ENCODE measurements at places on chromosomes 7 and 10. TPM values are rescaled to one million over a fixed set of nuclear protein-coding genes. Genes with fewer than 3 reads are reported as not detected.

- peaks cover 20% of the 10 kb centered on the region for H3K36me3 ChIP-seq
- peak overlapping the region; percentile 99 for H3K4me3 ChIP-seq
- H3K27me3 ChIP-seq = peaks cover 2% of the 10 kb centered on the region
- H3K4me1 ChIP-seq = peaks cover 10% of the 10 kb centered on the region
- DNase-seq = no peak
Measured at GRCh38 chr10:90872648-90873020, 860 bp downstream of the RPP30 start.

DNA sequence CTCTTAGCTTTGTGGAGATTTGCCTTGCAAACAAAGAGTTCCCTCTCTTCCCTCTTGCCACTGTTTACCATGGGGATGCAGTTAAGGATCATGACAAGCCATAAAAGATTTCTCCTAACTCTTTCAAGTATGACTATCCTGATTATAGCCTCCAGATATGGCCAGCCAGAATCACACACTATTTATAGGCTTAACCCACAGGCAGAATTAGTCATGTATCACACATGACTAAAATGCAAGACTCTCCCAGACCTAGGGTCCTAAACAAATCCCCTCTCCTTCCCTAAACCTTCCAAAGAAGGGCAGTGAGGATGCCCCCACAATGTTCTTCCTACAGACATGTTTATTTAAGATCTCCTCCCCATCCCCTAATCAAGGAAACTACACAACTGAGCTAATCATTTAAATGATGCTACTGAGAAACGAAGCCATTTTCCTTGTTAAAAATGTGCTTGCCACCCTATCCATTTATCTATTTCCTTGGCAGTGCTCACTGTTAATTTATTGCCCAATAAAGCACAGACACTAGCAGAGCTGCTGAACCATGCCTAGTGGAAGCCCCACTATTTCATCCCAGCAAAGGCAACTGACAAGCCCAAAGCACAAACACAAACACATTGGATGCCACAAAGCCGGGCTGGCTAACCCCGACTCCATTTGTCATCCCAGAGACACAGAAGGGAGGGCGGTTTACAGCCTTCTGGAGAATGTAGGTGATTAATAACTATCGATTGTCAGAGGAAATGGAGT, 363.4 kb downstream of the KCNMA1 start:
- no peaks in the 10 kb centered on the region for H3K27me3 ChIP-seq
- DNase-seq = no peak
- 0 out of 2 replicates have a peak, but pooled peaks cover 9% of the 10 kb centered on the region for H3K4me1 ChIP-seq

GRCh38 chr7:1142051-1142635, 17.9 kb downstream of the ZFAND2A start:
- no peak for DNase-seq
- no peaks in the 10 kb centered on the region for H3K36me3 ChIP-seq
- H3K4me1 ChIP-seq = peaks cover under 1% of the 10 kb centered on the region
- H3K27me3 ChIP-seq = no peaks in the 10 kb centered on the region
- no peak overlapping the region for H3K27ac ChIP-seq

The STEAP1 gene
- 5.5 TPM for total RNA-seq

GRCh38 chr10:14056610-14057332, 274.0 kb downstream of the FRMD4A start:
- H3K4me3 ChIP-seq = no peak overlapping the region
- H3K27ac ChIP-seq = no peak overlapping the region
- no peaks in the 10 kb centered on the region for H3K4me1 ChIP-seq
- H3K27me3 ChIP-seq = no peaks in the 10 kb centered on the region

- no peak overlapping the region for H3K4me3 ChIP-seq
- H3K27ac ChIP-seq = no peak overlapping the region
- no peak for DNase-seq
- H3K27me3 ChIP-seq = no peaks in the 10 kb centered on the region
Measured at GRCh38 chr7:98200364-98200763, 10.9 kb upstream of the BHLHA15 start.

- DNase-seq = no peak
- H3K27ac ChIP-seq = no peak overlapping the region
- H3K4me1 ChIP-seq = no peaks in the 10 kb centered on the region
- H3K27me3 ChIP-seq = no peaks in the 10 kb centered on the region
- H3K4me3 ChIP-seq = no peak overlapping the region
Measured at GRCh38 chr10:22365644-22366434, 20.5 kb downstream of the SPAG6 start.

- no peaks in the 10 kb centered on the region for H3K27me3 ChIP-seq
- H3K27ac ChIP-seq = no peak overlapping the region
- H3K4me3 ChIP-seq = no peak overlapping the region
- DNase-seq = no peak
Measured at GRCh38 chr7:12553416-12553815, 17.1 kb upstream of the SCIN start.

DNA sequence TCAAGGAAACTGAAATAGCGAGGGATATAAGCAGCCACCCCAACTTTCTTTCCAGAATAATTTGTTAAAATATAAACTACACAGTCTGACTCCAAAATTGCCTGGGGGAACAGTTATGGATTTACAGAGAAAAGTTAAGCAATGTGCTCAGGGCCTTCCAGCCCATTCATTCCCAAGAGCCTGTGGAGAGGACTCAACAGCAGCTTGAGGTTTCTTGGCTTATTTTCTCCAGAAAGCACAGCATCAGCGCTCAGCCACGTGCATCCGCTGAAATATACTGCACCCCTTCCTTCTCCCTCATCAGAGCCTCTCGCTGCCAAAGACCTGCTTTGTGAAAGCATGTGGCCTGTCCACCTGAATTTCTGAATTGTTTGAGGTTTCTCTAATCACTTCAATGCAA, 375.2 kb upstream of the VWC2 start:
- no peak overlapping the region for H3K27ac ChIP-seq
- H3K27me3 ChIP-seq = no peaks in the 10 kb centered on the region
- no peak overlapping the region for H3K4me3 ChIP-seq
- H3K36me3 ChIP-seq = no peaks in the 10 kb centered on the region
- no peak for DNase-seq
